ENCODE measurements at places on chromosomes 2 and 18.

DNA sequence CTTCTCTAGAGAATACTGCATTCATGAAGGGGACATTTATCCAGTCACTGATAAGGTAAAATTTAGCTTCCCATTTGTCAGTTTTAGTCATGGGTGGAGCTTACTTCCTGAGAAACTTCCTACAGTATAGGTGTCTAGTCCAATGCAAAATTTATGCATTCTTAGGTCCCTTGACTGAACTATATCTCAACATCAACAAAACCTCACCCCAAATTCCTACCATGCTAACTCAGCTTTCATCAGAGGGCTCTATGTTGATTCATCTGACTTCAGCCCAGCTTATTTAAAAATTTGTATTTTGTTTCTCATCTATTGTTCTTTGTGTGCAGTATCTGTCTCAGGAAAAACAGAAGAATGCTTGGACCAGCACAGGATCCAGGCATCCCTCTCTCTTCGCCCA, 296.4 kb upstream of the ACVR2A start:
- DNase-seq: no peak

DNA sequence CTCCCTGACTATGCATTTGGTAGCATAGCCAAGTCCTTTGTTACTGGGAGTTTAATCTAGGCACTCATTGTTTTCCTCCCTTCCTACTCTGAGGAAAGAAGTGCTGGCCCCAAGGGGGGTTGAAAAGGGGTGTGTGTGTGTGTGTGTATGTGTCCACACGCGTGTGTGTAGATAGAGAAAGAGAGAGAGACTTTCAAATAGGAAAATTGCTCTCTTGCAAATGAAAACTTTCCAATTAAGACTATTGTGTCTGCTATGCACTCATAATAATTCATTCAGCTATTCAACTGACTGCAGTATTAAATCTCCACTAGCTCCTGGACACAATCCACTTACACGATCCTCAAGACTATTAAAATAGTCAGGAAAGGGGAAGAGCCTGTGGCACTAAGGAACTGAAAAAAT, 92.9 kb upstream of the CSRNP3 start:
- no peak for DNase-seq

DNA sequence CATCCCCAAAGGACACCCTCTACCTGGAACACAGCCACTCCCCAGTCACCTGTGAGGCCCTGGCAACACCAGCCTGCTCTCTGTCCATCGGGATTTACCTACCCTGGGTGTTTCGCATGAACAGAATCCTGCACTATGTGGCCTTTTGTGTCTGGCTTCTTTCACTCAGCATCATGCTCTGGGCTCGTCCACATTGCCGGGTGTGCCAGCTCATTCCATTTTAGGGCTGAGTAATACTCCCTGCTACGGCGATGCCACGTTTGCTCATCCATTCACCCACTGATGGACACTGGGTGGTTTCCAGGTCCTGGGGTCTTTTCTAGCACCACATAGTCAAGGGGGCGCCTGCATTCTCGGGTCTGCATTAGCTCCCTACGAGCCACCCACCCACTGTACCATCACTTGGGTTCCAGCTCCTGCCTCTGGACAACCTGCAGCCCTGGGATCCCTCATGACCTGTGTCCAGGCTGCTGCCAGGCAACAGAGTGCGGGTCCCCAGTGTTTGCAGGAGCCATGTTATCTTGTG, 22.0 kb downstream of the KCNF1 start:
- DNase-seq: no peak

- DNase-seq: no peak
Observed at GRCh38 chr2:26410764-26411243, 9.1 kb downstream of the DRC1 start.

- DNase-seq: no peak
Observed at GRCh38 chr2:2641541-2642410, 310.7 kb upstream of the MYT1L start.

DNA sequence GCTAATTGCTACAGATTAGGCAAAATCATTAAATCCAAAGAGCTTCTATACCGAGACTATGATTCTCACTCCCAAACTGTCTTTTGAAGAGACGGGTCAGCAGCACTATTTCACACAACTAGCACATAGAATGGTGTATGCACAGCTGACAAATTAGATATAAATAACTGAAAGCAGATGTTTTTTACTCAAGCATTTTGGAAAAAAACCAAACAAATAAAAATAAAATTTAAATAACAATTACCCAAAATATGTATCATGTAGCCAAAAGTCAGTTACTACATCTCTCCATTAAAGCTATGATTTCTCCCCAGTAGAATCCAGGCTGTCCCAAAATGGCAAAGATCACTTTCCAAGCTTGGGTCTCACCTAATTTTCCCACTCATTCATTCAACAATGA, 107.9 kb downstream of the TMEM163 start:
- no peak for DNase-seq

GRCh38 chr2:64120008-64120407, 24.2 kb downstream of the PELI1 start:
- no peak for DNase-seq

GRCh38 chr18:40347261-40347660, 1607.8 kb upstream of the PIK3C3 start:
- no peak for DNase-seq

- no peak for DNase-seq
Observed at GRCh38 chr2:160901613-160902012, 258.6 kb upstream of the TANK start.

DNA sequence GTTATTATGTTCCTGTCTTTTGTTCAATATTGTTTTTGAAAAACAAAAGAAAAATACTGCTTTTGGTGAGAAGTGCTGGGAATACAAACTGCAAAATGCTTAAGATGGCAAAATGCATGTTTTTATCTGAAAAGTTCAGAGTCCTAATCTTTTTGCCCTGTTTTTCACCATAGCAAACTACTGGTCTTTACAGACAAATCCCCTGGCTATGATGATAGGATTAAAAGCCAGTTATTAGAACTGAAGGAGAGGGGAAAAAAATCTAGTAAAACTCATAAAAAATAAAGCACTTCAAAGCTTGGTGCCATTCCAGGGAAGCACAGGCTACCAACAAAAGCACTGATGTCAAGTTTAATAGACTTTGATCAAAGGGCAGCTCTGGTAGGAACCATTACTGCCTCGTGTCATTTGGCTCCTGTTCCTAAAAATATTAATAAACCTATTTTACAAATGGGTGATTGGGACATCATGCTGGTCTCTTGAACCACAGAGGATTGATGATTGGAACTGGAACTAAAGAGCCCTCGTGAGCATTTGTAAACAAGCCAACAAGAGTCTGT, 194.7 kb downstream of the RAB3GAP1 start:
- no peak for DNase-seq

GRCh38 chr2:201887773-201888425, 81.6 kb downstream of the CDK15 start:
- DNase-seq: no peak

DNA sequence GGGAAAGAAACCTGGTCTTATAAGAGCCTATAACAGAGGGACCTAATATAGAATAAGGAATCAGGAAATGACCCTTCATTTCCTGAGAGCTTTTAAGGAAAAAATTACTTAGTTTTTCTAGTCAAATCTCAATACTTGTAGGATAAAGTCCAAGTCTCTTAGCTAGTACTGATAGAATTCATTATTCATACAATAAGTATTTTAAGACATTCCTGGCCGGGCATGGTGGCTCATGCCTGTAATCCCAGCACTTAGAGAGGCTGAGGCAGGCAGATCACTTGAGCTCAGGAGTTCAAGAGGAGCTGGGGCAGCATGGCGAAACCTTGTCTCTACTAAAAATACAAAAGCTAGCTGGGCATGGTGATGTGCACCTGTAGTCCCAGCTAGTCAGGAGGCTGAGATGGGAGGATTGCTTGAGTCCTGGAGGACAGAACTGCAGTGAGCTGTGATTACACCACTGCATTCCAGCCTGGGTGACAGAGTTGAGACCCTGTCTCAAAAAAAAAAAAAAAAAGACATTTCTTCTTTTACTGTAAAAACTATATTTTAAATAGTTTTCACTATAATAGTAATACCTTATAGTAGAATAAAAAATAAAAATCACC, 3.2 kb downstream of the RAB3GAP1 start:
- DNase-seq: no peak

DNA sequence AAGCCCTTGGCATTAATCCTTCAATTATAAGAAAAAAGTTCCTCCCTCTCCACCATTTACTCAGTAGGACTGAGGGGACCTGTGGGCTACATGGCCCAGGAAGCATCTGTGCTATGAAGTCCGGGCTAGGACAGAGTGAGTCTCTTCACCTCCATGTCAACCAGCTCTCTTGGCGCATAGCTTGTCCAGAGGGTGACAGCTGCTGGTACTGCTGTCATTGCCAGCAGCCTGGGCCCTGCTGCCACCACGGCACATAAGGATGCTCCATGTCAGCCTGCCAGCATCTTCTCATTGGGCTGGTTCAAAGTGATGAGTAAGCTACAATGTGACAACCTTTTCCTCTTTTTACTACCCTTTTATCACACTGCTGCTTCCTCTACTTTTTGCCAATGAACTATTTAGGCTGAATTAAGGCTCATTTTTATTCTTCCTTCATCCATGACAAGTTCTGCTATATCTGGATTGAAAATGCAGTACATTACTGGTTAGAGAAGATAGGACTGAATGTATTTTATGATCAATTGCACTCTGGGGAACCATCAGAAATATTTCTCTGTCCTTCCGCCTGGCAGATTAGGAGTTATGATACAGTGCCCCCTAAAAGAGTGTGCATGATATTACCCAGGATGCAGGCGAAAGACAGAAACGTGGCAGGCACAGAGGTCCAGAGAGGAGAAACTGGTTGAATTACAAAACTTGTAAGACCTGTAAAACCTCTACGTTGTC, 258.9 kb upstream of the TNP1 start:
- no peak for DNase-seq

GRCh38 chr2:221480163-221480562, 91.9 kb downstream of the EPHA4 start:
- no peak for DNase-seq

- no peak for DNase-seq
Observed at GRCh38 chr2:239775623-239776435, 249.3 kb downstream of the NDUFA10 start.

- DNase-seq: no peak
Observed at GRCh38 chr2:38932586-38932985, 42.9 kb downstream of the ARHGEF33 start.

DNA sequence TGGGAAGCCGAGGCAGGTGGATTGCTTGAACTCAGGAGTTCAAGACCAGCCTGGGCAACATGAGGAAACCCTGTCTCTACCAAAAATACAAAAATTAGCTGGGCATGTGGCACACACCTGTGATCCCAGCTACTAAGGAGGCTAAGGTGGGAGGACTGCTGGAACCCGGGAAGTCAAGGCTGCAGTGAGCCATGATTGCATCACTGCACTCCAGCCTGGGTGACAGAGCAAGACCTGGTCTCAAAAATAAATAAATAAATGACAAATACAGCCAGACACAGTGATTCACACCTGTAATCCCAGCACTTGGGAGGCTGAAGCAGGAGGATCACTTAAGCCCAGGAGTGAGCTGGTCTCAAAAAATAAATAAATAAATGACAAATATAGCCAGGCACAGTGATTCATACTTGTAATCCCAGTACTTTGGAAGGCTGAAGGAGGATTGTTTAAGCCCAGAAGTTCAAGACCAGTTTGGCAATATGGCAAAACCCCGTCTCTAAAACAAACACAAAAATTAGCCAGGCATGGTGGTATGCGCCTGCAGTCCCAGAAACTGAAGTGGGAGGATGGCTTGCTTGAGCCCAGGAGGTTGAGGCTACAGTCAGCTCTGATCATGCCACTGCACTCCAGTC, 6.2 kb downstream of the KANSL3 start:
- no peak for DNase-seq

DNA sequence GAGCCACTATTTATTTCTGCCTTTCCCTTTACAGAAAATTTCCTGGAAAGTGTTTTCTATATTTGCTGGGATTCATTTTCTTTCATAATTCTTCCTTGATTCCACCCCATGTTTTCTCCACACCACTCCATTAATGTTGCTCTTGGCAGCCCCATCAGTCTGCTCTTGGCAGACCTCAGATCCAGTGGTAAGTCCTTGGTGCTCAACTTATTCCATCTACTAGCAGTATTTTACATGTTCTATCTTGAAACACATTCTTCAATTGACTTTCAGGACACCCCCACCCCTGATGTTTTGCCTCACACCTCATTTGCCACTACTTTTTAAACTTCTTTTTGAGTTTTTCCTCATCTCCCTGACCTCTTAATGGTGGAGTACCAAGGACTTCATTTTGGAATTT, 65.0 kb downstream of the HNMT start:
- DNase-seq: no peak

DNA sequence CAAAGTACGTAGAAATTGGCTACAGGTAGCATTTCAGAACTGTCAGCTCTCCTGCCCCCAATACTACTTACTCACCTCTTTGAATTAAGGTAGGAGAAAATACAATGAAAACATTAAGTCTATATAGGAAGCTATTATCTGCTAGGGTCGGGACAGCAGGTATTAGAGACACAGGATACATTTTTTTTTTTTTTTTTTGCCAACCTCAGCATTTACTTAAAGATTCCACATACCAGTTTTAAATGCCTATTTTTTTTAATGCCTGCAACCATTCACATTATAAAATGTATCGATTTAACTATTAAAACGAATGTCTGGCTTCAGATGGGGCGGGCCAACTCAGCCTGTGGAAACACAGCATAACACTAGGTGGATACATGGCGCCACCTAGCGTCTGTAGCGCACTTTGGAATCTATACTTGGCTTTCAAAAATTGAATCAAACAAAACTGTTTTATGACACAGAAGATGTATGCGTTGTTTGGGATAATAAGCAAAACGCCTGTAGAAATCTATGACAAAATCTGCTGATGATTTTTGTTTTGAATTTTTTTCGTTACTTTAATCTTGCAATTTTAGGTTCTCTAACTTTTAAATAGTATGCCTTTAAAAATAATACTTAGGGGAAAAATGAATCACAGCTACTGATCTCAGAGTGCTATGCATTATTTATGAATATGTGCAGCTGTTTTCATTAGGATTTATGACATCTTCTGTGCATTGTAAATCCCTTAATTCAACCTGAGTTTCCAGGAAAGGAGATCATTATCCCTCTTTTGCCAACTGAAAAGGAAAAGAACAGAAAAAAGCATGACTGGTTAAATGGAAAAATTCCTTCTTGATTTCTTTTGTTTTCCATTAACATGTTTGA, 261.0 kb downstream of the NYAP2 start:
- DNase-seq: peak; percentile 39

- DNase-seq: no peak
Observed at GRCh38 chr18:58618822-58619595, 9.9 kb downstream of the ALPK2 start.

DNA sequence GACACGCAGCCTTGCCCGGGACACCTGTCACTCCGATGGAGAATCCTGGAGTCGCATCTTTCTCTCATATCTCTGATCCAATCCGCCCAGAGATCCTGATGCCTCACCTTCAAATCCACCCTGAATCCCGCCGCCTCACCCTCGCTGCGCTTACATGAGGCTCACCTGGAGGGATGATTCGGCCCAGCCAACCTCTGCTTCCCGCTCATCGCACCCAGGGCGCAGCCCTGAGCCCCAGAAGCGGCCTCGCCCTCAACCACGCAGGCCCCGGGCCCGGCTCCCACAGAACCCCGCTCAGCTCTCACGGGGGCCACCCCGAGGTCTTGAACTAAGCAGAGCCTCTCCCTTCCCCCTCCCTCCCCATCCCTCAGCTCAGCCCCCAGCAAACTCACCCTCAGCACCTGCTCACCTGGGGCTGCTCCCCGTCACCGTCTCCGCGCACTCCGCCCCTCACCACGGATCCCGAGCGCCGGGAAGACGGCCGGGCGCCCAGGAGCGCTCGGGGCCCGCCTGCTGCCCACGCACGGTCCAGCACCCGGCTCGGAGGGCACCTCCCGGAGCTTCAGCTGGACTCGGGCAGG, 160.0 kb downstream of the NDUFA10 start:
- DNase-seq: no peak
